Fibroblast of skin of left quadriceps (primary cell): ENCODE measurements at places on chromosomes 12 and 14.
A peak's percentile ranks its signal among the peaks of the same experiment; 100 is the strongest.

DNA sequence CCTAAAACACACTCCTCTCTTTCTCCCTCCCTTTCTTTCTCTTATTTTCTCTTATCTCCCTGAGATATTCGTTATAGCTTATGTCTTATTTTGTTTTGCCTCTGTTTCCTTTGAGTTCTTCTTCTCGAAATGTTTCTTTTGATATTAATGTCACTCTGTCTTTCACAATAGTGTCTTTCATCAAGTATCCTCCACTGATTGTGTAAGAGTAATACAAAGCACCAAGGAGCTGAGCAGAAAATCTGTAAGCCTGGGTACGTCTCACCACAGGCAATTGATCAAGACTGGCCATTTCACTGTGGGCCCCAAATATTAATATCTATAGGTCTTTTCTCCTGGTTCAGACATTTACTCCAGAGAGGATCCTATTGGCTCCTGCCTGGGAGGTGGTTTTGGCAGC is 4.8 kb upstream of the LYZ start:
- DNase-seq: no peak

GRCh38 chr12:130581782-130582181 is 134.3 kb downstream of the RIMBP2 start:
- DNase-seq: no peak

DNA sequence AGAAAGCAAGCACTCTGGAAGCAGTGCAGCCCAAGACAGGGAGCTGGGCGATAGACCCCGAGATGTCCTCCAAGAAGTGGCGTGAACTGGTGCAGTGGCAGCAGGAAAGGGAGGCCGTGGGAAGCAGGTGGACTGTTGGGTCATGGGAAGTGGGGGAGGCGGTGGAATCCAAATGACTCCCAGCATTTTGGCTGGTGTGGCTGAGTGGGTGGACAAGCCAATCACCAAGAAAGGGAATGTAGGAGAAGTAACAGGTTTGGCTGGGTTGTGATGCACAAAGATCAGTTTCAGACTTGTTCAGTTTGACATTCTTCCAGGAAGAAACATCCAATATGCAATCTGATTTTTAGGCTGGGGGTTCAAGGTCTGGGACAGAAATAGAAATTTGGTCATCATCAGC is 46.0 kb upstream of the KTN1 start:
- no peak for DNase-seq

GRCh38 chr12:68620519-68621471 is 10.1 kb downstream of the RAP1B start:
- DNase-seq: no peak

GRCh38 chr12:107122452-107122958 is 29.2 kb upstream of the CRY1 start:
- DNase-seq: no peak

GRCh38 chr12:68367903-68368302 is 35.7 kb upstream of the MDM1 start:
- no peak for DNase-seq

GRCh38 chr14:106436310-106436905 is 910.0 kb downstream of the TMEM121 start:
- DNase-seq: no peak

DNA sequence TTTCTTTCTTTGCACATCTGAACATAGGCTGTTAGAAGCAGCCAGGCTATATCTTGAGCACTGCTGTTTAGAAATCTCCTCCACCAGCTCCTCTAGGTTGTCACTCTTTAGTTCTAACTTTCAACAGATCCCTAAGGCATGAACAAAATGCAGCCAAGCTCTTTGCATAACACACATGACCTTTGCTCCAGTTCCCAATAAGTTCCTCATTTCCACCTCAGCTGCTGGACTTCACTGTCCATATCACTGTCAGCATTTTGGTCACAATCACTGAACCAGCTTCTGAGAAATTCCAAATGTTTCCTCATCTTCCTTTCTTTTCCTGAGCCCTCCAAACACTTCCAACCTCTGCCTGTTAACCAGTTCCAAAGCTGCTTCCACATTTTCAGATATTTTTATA is 27.6 kb upstream of the C14orf132 start:
- no peak for DNase-seq

GRCh38 chr12:6199531-6200255 is 507 bp upstream of the CD9 start:
- DNase-seq: no peak

DNA sequence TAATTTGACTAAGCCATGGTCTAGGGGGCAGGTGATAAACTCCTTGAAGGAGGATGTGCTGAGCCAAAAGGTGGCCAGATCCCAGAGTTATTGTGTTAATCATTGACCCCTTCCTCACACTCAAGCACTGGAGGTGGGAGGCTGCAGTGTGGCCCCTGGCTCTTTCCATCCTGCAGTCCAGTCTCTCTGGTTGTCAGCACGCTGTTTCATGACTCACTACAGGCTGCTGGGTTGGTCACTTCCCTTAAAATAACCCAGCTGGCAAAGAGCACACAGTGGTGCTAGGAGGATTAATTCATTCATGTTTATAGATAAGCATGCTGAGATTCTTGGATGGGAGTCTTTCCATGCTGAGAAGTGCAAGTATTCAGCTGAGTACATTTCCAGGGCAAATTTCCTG is 228.9 kb downstream of the ANO2 start:
- DNase-seq: no peak

- no peak for DNase-seq
Measured at GRCh38 chr14:93970965-93971634, 5.3 kb downstream of the ASB2 start.

DNA sequence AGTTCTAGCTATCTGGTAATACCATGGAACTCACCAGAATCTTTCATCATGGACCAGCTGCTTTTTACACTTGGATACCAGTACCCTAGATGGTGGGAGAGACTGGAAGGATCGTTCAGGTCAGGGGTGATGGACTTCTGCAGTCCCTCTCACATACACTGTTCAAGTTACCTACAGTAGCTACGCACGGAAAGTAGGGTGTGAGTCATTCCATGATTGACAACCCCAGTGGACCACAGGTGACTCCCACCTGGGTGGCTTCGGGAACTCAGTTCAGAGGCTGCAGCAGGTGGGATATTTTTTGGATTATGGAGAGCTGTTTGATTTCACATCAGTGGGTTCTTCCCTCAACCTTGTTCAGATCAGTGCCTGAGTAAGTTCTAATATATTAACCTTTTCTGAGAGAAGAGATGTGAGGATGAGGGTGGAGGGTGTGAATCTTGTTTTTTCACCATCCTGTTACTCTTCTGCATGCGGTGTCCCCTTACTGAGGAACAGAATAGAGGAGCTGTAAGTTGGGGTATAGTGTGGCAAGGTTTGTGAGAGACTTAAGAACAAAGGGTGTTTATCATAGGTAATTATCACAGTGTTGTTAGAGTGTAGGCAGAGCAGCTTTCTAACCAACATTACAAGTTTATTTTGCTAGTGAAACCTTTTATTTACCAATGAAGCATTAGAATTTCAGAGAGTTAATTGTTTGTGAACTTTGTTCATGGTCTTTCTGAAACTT is 39.6 kb downstream of the PRKCH start:
- DNase-seq: no peak

- no peak for DNase-seq
Measured at GRCh38 chr12:90915353-90915752, 39.6 kb downstream of the CCER1 start.

DNA sequence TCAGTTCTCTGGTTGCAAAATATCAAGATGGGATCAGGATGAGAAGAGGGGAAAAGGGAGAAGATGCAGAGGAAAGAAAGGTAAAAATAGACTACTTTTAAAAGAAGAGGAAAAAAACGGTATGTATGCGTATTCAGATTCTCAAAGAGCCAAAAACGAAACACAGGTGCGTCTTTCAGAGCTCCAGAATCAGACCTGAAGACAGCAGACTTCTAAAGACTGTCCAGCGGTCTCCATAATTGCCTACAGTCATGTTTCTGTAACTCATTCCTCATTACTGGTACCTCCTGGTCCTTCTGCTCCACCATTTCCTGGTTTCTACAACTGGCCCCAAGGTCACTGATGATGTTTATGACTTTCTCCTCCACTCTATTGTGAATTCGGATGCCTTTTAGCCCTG is 12.4 kb upstream of the KCNA5 start:
- DNase-seq: no peak

GRCh38 chr12:121397521-121397920 is 2.4 kb upstream of the RNF34 start:
- no peak for DNase-seq

- no peak for DNase-seq
Measured at GRCh38 chr12:39227218-39227617, 215.7 kb downstream of the KIF21A start.

DNA sequence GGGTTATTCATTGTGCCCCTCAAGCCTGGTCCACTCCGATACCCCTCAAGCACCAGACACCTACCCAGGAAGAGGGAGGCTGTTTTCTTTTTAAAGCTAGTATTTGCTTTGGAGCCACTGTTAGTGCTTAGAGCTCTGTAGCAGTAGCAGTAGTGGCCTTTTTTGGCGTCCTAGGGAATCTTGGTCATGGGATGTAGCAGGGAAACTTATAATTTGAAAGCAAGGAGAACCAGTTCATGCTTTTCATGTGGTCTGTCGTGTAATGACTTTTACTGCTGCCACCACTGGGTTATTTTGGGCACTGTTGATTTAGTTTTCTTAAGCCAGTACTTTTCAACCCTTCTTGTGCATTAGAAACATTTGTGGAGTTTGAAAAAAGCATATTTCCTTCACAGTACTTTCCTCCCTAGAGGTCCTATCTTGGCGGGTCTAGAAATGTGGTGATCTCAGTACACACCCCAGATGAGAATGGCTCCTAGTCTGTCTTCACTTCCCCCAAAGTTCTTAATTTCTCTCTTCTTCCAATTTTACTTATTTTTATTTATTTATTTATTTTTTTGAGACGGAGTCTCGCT is 49.7 kb downstream of the MARK3 start:
- DNase-seq: no peak

GRCh38 chr12:77047341-77048109 is 17.8 kb downstream of the E2F7 start:
- DNase-seq: no peak

- no peak for DNase-seq
Measured at GRCh38 chr12:31726575-31726974, 2.2 kb downstream of the AMN1 start.

DNA sequence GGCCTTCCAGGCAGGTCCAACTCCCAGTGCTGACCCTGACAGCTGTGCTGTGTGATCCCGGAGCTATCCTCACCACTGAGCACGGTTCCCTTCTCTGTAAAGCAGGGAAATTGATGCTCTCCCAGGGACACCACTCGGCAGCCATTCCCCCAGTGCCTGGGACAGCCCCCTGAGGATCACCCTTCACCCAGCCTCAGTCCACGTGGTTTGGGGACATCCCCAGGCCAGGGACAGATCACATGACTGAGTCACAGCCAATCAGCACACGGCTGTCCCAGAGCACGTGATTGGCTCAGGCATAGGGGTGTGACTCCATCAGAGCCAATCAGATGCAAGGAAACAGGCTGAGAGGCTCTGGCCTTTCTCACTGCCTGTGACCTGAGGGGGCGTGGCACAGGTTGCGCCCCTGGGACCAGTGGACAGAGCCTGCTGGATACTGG is 68.8 kb upstream of the SFSWAP start:
- DNase-seq: no peak

DNA sequence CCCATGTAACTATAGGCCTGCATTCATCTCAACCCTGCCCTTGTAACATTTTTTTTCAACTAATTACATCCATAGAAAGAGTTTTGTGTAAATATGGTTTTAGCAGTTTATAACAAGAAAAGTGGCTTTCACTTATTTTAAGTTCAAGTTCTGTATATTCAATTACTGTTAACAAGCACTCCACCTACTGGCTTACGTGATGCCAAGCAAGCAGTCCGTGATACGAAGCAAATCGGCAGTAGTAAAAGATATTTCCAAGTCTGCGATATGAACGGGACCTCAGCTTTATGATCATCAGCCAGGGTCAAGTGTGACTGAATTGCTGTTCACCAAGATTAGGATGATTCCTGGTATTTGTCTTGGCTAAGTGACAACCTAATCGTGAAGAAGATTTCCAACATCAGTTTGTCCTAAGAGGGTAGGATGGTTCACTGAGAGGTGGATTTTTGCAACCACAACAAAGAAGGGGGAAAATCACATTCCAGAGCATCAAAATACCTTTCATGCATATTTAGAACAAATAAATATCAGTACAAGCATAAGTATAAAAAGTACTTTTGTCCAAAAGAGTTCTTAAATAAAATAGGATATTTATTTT is 456.2 kb downstream of the FOXG1 start:
- DNase-seq: peak; percentile 36

GRCh38 chr14:89430391-89431236 is 13.6 kb upstream of the FOXN3 start:
- no peak for DNase-seq

- DNase-seq: no peak
Measured at GRCh38 chr12:118237052-118237665, 101.2 kb downstream of the PEBP1 start.

GRCh38 chr12:4228122-4228580 is 45.4 kb upstream of the CCND2 start:
- no peak for DNase-seq
